ENCODE measurements at places on chromosomes 11 and 22. TPM values are rescaled to one million over a fixed set of nuclear protein-coding genes. Genes with fewer than 3 reads are reported as not detected.

FIBIN gene
- total RNA-seq: 0.16 TPM

OR5A1 gene
- not detected for total RNA-seq

C1QTNF5 gene
- 62.3 TPM for total RNA-seq

SLC6A5 gene
- total RNA-seq: not detected

OR2AG2 gene
- total RNA-seq: under 0.01 TPM

NXPE4 gene
- total RNA-seq: not detected

RBMXL2 gene
- total RNA-seq: not detected

CFAP300 gene
- not detected for total RNA-seq

PTPN5 gene
- not detected for total RNA-seq

APOL5 gene
- not detected for total RNA-seq

KCNJ1 gene
- 0.06 TPM for total RNA-seq

MYRF gene
- total RNA-seq: 1.0 TPM

OR8A1 gene
- total RNA-seq: not detected

Data from bladder microvascular endothelial cell (primary cell).